ENCODE measurements at places on chromosomes 7 and 10.
A peak's percentile ranks its signal among the peaks of the same experiment; 100 is the strongest.

DNA sequence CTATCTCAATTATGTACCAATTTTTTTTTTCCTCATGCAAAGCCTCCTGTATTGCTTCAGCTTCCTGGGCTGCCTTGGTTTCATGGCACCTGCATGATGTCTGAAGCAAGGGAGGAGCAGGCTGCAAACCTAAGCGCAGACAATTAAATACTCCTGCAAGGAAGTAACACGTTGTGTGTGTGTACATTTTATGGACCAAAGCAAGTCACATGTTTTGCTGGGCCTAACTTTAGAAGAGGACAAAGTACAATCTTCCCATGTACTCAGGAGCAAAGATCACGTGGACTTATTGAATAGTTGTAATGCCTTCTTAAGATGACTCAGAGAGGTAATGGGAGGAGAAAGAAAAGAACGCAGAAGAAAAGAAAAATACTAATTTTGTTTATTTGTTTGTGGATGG is 944.0 kb upstream of the C7orf33 start:
- no peak for DNase-seq

- DNase-seq = no peak
Observed at GRCh38 chr7:38928506-38928905, 19.5 kb upstream of the VPS41 start.

DNA sequence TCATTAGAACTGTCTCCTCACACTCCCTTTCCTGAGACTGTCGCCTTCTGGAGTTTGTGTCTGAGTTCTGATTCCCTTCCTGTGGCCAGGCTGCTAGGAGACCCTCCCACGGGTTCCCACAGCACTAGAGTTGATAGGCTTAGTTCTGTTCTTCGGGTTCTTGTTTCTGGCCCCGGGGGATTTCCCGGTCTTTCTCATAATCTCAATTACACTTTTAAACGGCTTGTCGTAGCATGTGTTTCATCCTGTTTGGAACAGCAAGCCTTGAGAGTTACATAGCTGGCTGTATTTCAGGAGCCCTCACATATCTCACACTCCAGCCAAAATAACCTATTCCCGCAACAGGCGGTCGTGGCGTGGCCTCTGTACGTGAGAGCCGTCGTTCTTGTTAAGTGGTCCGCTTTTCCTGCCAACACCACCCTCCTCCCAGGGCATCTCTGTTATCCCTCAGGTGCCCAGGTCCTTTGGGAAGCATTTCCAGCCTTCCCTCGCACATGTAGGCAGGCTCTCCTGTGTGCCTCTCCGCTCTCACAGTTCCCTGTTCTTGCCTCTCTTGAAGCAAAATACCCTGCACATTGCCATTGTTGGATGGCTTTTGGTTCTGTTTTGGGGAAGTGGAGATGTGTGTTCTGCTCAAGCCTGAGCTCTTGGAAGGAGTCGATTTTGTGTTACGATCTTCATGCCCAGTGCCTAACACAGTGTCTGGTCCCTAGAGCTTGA is 46.0 kb downstream of the CDC123 start:
- DNase-seq = no peak

- DNase-seq = no peak
Observed at GRCh38 chr10:32943854-32944661, 14.0 kb downstream of the ITGB1 start.

GRCh38 chr7:77813180-77813579 is 14.6 kb downstream of the PHTF2 start:
- no peak for DNase-seq

- peak; percentile 42 for DNase-seq
Observed at GRCh38 chr7:138981332-138982203, at the start of gene KIAA1549. Gene KIAA1549, minus strand, starts transcription at chr7:138981389. Its CDS starts 120 bp downstream, at chr7:138981269.

DNA sequence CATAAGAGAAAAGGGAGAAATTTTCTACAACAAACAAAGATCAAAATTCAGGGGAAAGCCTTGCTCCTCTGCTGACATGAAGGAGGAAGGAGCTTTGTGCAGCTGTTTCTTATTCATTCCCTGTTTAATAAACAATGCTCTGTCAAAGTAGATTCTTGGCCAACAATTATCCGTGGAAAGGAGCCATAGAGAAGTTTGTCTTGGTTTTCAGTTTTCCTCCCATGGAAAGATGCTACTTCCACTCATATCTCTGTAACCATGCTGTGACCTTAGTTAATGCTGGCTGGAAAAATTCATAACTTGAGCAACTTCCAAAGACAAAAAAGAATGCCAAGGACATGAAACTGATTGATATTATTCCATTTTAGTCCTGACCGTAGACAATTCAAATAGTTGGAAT is 8.1 kb downstream of the DDC start:
- DNase-seq = no peak

All from CD4-positive, alpha-beta T cell treated with Interleukin-1 beta for 1 hour (primary cell).